ENCODE measurements at places on chromosomes 7 and 10.
A peak's percentile ranks its signal among the peaks of the same experiment; 100 is the strongest.

DNA sequence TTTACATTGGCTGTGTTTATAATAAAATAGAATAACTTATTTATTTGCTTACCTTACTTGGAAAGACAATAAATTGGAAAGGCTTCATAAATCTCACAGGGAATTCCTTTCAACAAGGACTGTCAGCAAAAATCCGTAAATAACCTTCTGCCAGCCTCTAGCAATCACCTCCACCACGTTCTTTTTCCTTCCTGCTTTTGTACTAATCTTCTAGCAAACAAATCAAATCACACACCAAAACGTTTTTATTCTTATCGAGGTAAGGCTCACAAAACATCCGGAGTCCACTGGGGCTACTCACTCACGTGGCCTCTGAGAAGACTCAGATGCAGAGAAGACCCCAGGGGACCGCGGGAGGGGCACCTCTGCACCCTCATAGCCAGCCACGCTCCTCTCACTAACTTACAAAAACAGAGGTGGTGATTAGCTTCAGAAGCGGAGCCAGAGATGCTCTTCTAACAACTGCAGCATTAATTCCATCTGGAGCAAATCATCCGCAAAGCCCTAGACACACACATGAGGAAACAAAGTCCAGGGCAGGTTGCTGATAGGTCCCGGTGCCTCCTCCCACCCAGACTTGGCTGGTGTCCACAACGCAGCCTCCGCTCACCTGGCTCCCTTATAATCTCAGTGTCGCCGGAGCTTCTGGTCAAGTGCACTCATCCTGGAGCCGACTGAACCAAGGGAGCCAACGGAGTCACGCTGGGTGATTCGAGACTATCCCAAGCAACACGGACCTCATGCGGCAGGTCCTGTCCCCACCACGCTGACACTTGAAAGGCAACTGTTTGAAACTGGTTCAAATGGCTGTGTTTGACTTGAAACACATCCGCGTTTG lies 22.5 kb downstream of the CTBP2 start:
- DNase-seq = no peak

GRCh38 chr10:34538281-34538829 lies 276.7 kb downstream of the PARD3 start:
- no peak for DNase-seq

GRCh38 chr10:86793696-86794095 lies 37.3 kb downstream of the BMPR1A start:
- no peak for DNase-seq

DNA sequence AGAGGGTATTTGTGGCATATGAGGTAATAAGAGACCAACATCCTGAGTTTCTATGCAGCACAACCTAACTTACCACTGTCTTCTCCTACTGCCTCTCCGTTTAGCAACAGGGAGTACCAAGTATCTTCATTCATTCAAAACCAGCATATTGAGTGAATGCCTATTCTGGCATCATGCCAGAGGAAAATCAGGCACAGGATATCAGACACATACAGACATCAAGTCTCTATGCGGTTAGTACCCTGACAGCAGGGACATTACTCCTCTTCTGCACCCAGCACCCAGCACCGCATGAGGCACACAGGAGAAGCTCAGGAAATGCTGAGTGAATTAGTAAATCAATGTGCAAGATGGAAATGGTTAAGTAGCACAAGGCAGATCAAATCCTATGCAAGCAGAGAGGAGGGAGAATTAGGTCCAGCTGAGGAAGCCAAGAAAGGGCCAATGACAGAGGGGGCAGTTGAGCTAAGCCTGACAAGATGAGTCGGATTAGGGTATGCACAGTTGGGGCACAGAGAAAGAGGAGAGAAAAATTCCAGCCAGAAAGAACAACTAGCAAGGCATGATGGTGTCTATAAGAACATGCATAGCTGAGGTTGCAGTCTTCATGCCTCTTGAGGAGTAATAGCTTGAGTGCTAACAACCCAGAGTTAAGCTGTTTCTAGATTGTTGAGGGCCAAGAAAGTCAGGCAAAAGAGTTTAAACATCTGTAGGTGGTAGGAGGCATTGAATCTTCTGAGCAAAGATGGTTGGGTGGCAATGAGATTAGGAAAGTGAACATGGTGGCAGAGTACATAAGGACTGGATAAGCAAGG lies 146.0 kb downstream of the PLXNA4 start:
- no peak for DNase-seq

- DNase-seq = no peak
Observed at GRCh38 chr7:74395745-74396311, 57.9 kb upstream of the GTF2IRD1 start.

GRCh38 chr7:155124706-155125105 lies 54.6 kb downstream of the HTR5A start:
- DNase-seq = no peak

- no peak for DNase-seq
Observed at GRCh38 chr10:5514226-5514850, 10.4 kb upstream of the CALML3 start.

DNA sequence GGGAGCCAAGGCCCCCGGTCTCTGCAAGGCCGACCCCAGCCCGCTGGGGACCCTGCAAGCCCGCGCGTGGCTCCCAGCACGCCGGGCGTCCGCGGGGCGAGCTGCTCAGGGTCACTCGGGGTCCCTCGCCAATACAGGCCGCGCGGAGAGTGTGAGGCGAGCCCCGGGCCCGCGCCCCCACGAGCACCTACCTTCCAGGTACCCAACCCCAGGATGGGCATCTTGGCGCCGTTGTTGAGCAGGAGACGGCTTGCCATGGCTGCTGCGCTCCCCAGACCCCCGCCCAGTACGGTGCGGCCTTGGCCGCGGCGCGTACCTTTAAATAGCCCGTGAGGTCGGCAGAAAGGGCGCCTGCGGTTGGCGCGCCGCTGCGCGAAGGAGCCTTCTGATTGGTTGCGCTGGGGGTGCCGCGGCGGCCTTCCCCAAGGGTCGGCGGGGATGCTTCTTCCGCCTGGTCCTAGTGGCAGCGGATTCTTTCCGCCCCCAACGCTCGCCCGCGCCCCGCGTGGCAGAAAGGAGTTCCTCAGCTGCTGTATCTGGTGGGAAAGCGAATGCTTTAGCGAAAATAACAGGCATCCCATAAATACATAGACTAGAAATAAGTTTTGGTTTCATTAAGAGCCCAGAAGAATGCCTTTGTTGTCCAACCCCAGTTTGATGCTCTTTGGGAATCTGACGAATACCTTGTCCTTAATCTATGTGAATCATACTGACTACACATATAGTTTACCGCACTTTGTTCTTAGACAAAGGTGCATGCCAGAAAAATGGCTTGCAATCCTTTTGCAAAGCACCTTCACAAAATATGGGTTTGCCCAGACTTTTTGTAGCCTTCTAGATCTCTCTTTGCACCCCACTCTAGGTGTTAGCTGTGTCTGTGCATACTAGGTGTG lies at the start of gene AKR1B1:
TSS of gene AKR1B1 (minus strand) at position 295 of the 893 bp plus-strand sequence. CDS start at position 257, 38 bp downstream.
- DNase-seq = peak; percentile 91

DNA sequence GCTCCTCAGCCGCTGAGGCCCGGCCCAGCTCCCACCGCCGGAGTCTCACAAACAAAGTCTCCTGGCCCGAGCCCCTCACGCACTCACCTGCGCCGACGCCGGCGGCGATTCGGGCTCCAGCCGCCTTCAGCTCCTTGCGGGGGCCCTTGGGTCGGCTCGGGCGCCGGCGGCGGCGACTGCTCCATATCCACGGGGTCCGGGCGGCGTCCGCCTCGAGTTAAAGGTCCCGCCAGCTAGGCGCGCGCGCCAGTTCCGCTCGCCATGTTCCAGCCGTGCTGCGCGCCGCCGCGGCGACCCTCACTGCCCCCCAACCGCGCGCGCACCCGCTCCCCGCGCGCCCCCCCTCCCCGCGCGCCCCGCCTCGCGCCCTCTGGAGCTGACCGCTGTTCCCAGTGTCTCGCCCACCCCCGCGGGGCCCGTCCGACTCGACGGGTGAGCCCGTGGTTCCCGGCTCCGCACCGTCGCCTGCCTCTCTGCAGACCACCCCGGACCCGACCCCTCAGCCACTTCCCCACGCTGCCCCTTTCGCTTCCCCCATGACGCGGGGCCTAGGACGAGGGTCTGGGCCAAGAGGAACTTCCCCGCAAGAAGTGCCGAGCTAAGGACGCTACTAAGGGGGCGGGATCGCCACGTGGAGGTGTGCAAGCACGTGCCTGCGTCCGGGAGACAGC lies 396.1 kb downstream of the ZNF33B start:
- DNase-seq = no peak

DNA sequence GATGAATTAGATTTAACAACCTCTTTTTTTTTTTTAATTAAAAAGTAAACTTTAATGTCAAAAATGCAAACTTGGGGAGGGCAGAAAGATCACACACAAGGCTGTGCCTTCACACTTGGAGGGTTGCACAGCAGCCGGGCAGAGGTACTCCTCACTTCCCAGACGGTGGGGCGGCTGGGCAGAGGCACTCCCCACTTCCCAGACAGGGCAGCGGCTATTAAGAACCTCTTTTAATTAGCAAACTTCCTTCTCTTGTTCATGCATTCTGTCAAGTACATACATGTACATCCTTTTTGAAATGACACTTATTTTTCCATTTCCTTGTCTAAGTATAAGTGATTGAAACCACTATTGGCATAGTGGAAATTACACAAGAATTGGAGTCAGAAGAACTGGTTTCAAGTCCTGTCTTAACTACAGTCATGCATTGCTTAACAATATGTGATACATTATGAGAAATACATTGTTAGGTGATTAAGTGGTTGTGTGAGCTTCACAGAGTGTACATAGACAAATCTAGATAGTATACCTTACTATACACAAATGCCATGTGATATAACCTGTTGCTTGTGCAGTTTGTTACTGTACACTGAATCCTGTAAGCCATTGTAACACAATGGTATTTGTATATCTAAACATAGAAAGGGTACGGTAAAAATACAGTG lies 26.5 kb downstream of the BTRC start:
- no peak for DNase-seq

GRCh38 chr10:97121041-97121440 lies 64.7 kb downstream of the SLIT1 start:
- DNase-seq = no peak

DNA sequence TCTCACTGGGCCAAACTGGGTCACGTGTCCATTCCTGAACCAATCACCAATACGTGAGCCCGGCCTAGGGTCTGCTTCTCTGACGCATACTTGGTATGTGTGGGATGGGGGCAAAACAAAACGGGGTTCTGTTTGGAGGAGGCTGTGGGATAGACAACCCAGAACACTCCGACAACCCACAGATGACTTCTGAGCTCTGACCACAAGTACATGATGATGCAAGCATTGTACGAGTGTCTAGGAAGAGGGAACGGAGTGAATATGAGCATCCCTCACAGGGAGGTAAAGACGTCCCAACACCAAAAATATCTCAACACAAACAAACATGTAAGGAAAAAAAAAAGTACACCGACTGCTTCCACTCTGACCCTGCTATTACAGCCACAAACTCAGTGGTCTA lies 5.6 kb downstream of the DAGLB start:
- no peak for DNase-seq

DNA sequence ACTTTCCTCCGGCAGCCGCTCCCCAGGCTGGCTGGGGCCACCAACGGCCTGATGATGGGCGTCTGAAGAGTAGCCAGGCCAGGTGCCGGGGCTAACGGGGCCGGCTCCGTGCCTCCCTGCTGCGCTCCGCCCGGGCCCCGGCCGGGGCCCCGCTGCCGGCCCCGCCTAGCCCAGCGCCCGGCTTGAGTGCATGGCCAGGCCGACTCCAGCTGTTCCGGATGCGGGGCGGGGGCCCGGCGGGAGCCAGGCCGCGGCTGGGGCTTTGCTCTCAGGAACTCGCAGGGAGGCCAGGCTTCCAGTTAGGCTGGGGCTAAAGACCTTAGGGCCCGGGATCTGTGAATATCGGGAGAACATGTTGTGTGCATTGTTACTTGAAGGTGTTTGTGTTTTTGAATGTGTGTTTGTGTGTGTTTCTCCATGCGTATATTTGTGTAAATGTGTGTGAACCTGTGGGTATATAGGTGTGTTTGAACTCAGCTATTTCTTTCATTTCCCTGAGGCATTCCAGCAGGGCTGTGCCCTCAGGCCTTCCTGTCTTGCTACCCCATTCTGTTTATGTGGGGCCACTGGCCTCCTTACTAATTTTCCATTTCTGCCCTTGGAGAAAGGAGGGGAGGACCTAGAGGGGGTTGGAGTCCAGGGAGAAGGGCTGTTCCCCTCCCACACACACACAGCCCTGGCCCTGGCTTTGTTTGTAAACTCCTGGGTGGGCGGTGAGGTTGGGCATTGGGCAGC lies 1.1 kb upstream of the LBX1 start:
- no peak for DNase-seq

DNA sequence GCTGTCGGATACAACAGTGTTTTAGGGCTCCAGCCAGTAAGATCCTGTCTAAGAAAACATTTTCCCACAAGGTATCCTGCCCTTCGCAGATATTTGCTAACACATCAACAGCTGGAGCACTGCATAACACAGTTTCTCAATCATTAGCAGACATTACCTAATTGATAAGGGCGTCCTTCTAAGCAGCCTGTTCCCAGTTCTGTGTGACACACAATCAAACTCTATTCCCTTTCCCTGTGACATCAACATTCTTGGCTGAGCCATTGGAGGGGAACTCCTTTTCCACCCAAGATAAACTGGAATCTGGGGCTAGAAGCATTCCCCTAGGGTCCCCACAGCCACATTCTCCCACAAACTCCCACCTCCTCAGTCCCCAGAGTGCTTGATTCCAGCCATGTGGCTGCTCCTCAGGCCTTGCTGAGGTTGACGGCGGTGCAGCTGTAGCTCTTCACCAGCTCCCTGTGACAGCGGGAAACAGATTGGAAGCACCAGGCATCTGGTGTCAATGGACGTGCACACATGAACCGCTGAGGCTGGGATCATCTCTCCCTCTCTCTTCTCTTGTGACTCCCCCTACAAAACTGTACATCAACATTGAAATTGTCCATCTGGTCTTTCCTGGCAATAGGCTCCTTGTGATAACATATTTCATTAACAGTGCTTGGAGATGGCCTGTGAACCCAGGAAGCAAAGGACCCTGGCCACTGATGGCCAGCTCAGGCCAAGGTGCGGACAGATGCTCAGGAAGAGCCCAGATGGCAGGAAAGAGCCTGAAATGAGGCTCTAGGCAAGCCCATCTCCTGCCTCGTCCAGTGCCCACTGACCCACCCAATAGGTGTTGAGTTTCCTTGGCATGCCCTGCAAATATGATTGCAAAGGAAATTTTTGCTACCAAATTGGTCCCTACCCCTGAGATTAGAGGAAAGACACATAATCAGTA lies 131.1 kb upstream of the TBX20 start:
- no peak for DNase-seq

DNA sequence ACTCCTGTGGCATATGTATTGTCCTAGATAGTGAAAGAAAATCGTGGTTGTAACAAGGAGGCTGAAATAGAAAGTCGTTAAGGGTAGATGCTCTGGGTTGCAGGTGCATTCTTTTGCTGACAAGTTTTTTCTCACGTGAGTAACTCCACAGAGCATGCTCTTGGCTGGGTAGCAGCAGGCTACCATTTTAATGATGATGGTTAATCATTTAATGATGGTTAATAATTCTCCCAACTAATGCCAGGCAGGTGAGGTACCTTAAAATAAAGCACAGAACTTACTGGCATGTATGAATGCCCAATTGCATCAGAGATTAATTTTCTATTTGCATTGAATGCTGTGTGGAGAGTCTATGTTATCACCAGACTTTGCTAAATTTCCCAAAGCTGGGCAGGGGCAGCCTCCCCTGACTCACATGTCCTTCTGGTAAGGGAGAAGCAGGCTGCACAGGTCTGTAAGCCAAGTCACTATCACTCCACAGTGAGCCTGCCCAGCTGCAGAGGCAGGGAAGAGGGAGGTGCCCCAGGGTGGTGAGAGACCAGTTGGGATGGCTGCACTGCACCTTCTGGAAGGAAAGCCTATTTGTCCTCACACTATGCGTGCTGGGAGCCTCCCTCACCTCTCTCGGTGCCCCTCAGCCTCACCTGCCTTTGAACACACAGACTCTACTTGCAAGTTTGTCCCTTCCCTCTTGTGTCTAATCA lies 287.0 kb upstream of the IGFBP3 start:
- no peak for DNase-seq
